Fibroblast of the aortic adventitia (primary cell): ENCODE measurements at places on chromosomes 1 and 21. TPM values are rescaled to one million over a fixed set of nuclear protein-coding genes. Genes with fewer than 3 reads are reported as not detected.

The LCE1F gene
- total RNA-seq: not detected in 2 replicates

The PBXIP1 gene
- 36.2 and 122 TPM in 2 replicates for total RNA-seq

The HRNR gene
- total RNA-seq: not detected in 2 replicates

The ANXA9 gene
- total RNA-seq: 0.09 and 0.49 TPM in 2 replicates

The ZNF695 gene
- 0.82 and 1.4 TPM in 2 replicates for total RNA-seq

The TCHH gene
- 0.09 TPM in 1 of 2 replicates, not detected in the other for total RNA-seq

The CELA3B gene
- total RNA-seq: not detected in 2 replicates

The TPTE gene
- not detected in 2 replicates for total RNA-seq

The LCE6A gene
- not detected in 2 replicates for total RNA-seq

The KIF14 gene
- total RNA-seq: 1.8 and 13.4 TPM in 2 replicates

The TSHB gene
- not detected in 2 replicates for total RNA-seq

The OR2L2 gene
- total RNA-seq: not detected in 2 replicates

The CYP2J2 gene
- total RNA-seq: 0.09 TPM in 1 of 2 replicates, not detected in the other

The RBP7 gene
- total RNA-seq: not detected in 2 replicates

The C1orf87 gene
- total RNA-seq: not detected in 2 replicates

The KCNJ9 gene
- 0.08 TPM in 1 of 2 replicates, not detected in the other for total RNA-seq

The SUSD4 gene
- total RNA-seq: 0.18 and 1.9 TPM in 2 replicates

The FYB2 gene
- not detected in 2 replicates for total RNA-seq

The KDF1 gene
- not detected in 2 replicates for total RNA-seq

The PGLYRP4 gene
- total RNA-seq: not detected in 2 replicates

The KCNH1 gene
- total RNA-seq: not detected in 2 replicates

The SPATA45 gene
- not detected in 2 replicates for total RNA-seq

The GOLT1A gene
- not detected in 2 replicates for total RNA-seq

The WDR26 gene
- 57.7 and 88.6 TPM in 2 replicates for total RNA-seq

The FLG gene
- total RNA-seq: under 0.01 TPM in 1 of 2 replicates, not detected in the other

The CDC20 gene
- total RNA-seq: 0.33 and 23.9 TPM in 2 replicates

The IL6R gene
- 1.3 and 5.3 TPM in 2 replicates for total RNA-seq

The OR2W3 gene
- not detected in 2 replicates for total RNA-seq

The FNDC10 gene
- 4.5 and 5.9 TPM in 2 replicates for total RNA-seq

The S1PR1 gene
- 2.8 and 5.5 TPM in 2 replicates for total RNA-seq

The WNT3A gene
- total RNA-seq: not detected in 2 replicates

The PDXK gene
- total RNA-seq: 69.4 and 105 TPM in 2 replicates

The PTGS2 gene
- total RNA-seq: 1.2 and 15.0 TPM in 2 replicates

The SPRR2D gene
- total RNA-seq: not detected in 2 replicates

The TMEM183A gene
- 76.2 and 118 TPM in 2 replicates for total RNA-seq

The UBE2U gene
- total RNA-seq: not detected in 2 replicates
